ENCODE measurements at places on chromosomes 12 and 14.

DNA sequence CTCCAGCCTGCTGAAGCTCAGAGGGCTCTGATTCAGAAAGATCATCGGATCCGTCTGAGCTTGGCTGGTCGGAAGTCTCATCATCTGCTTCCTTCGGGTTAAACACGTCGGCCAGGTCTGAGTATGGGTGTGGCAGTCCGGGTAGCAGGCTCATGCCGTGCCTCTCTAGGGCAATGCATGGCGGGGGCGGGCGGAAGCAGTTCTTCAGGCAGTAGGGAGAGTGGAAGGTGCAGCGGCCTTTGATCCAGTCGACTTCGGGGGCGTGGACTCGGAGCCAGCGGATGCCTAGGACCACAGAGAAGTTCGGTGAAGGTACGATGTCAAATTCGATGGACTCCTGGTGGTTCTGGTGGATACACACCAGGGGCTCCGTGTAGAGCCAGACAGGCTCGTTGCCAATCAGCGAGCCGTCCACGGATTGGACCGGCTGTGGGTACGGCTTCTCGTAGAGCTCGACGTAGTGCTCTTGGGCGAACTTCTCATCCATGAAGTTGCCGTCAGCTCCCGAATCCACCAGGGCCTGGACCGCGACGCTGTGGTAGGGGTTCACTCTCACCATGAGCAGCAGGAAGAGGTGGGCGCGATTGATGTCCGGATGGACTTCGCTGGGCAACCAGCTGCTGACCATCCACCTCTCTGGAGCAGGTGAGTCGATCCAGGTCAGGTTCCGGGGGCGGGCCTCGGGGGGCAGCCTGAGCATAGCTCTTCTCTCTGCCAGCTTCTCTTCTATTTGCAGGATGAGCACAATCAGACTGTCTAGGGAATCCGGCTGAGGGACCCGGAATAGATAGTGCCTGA lies 20.3 kb downstream of the RTL1 start:
- DNase-seq = no peak

- DNase-seq = no peak
These were observed 47.7 kb upstream of the CDKN3 start for GRCh38 chr14:54348923-54349620.

DNA sequence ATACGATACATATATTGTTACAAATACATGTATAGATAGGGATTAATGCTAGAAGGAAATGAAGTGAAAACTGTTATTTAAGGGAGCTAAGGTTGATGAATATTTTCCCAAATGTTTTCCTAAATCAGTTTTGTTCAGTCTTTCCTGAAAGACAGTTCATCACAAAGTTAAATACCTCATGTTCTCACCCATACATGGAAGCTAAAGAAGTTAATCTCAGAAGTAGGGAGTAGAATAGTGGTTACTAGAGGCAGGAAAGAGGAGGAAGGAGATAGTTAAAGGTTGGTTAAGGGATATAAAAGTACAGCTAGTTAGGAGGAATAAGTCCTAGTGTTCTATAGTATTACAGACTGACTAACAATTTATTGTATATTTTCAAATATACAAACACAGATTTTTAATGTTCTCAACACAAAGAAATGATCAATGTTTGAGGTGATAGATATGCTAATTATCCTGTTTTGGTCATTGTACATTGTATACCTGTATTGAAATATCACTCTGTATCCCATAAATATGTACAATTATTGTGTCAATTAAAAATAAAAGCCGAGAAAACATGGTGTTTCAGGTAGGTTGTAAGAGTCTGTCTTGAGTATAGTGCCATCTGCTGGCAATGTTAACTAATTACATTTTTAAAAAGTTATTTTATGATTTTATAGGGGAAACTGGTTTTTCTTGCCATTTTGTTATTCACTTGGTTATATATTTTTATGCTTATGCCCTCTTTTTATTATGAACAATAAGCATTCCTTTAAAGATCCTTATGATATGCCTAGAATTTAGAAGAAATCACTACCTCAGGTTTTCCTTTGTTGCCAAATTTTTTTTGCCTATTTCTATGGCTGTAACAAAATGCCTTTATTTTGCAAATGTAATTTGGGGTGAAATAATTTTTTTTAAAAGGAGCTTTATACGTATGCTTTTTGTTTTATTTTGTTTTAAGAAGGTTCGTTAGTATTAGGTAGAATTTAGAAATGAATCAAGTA lies 26.9 kb downstream of the ZDHHC17 start:
- no peak for DNase-seq

- DNase-seq = no peak
These were observed 236.4 kb upstream of the RGS6 start for GRCh38 chr14:71695611-71696350.

DNA sequence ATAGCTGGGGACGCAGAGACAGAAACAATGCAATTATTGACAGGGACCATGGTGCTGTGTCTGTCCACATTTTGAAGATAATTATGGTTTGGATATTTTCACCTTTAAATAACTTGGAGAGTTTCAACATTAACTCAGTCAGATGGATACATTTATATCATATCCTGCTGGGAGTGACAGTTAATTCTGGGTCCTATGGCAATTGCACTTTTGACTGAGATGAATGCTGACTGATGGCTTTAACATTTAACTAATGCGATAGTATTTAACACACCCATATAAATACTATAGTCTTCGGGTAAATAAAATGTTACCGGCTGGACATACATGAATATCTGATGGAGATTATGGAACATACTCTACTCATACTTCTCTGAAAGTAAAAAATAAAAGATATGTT lies 118.3 kb downstream of the LRRK2 start:
- no peak for DNase-seq

DNA sequence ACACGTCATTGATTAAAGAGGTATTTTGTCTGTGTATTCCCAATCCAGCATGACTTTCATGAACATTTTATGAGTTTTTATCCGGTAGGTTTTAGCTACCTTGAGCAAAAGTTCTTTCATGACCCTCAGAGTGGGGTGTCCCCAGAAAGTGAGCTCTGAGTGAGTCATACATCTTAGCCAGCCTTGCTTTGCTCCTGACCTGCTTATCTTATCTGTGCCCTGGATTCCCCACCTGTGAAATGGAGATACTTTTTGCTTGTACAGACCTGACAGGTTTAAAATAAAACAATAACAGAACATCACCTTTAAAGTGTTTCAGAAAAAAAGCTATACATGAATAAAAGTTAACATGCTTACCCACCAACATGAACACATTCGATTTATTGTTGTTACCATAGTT lies 202.8 kb upstream of the SOX5 start:
- DNase-seq = no peak

- DNase-seq = no peak
These were observed 3.6 kb upstream of the PTGER2 start for GRCh38 chr14:52310541-52310940.

- no peak for DNase-seq
These were observed 13.6 kb upstream of the TFCP2 start for GRCh38 chr12:51186465-51187085.

DNA sequence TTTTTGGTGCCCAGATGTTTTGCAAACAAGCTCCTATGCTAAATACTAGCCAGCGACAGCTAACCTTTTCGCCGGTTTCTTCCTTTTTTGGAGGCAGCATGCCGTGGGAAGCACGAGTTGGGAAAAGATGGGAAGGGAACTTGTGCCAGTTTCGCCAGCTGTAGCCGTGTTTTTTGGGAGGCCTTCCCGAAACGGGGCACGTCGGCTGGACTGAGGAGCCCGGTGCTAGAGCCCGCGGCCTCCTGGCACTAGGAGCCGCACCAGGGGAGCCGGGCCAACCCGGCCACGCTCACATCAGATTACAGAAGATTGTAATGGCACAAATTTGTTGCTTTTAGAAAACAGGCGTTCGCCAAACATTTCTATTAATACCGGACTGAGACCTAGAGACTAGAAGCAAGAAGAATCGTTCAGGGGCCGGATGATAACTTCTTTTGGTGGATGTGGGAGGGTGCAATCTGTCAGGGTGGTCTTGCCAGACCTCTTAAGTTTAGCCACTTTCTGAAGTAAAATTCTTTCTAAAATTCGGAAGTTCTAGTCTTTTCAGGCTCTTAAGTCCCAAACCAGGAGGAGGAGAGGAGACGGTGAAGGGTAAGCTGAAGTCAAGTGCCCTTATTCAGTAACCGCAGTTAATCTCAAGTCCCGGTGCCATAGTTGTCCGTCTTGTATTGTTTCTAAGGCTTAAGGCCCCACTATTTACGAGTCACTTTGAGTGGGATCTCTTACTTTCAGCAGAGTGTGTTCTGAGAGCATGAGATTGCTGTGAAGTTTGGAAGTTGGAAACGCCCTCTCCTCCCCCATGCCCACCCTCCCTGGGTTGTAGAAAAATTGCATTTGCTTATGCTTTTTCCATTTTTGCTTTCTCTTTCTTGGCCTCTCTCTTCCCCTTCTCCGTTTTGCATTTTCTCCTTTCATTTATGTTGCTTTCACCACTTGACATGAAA lies 1.3 kb downstream of the RASSF3 start:
- no peak for DNase-seq
